ENCODE measurements at places on chromosomes 6 and 20.

DNA sequence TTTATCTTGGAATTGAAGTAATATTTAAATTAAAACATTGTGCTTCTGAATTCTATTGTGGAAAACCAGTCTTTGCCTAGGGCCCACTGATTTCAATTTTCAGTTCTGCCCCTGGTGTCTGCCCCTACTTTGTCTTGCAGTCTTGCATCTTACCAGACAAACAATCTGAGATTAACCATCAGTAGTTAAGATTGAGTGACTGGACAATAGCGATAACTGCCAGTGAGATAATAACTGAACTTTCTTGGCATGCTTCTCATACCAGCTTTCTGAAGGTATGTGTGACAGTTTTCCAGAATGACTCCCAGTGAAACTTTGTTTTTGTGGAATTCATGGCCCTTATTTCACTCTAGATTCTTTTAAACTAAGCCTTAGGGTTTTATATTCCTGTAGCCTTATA, 53.5 kb downstream of the KCNQ5 start:
- DNase-seq, result no peak

GRCh38 chr6:13854716-13855250, 40.4 kb upstream of the MCUR1 start:
- no peak for DNase-seq

GRCh38 chr6:37557645-37558114, 58.0 kb upstream of the CCDC167 start:
- no peak for DNase-seq

- no peak for DNase-seq
Measured at GRCh38 chr6:87336367-87336766, 7.3 kb upstream of the GJB7 start.

DNA sequence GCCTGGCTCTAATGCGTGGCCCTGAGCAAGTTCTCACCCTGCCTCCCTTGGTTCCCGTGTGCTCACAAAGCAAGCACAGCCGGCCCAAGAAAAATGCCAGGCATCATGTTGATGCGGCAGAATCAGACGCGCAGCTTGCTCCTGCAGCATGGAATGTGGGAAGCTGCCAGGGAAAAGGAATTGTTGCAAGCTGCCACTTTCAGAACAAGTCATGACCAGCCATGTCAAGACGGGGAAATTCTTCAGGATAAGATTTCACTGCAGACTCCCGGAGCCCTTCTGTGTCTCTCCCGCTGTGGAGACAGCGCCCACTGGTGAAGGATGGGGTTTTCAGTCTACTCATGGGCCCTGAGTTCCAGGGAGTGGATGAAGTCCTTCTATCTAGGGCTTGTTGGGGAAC, 4.6 kb downstream of the DACT2 start:
- no peak for DNase-seq

DNA sequence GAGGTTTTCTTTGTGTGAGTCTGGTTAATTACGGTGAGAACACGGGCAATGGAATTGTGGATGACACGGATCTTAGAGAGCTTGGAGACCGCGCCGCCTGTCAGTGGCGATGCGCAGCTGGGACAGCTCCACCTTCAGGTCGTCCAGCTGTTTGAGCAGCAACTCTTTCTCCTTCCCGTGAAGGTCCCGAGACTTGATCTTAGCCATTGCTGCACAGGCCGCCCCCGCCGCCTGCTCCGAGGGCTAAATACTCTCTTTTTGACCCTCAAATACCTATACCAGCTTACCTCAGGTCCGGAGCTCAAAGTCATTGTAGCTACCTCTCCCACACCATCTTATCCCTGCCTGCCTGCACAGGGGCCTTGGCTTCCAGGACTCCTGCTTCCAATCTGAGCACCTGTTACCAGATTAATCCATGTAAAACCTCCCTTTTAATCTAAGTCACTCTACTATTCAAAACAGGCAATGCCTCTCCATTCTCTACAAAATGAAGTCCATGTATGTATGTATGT, 100.2 kb downstream of the PREP start:
- DNase-seq, result no peak

DNA sequence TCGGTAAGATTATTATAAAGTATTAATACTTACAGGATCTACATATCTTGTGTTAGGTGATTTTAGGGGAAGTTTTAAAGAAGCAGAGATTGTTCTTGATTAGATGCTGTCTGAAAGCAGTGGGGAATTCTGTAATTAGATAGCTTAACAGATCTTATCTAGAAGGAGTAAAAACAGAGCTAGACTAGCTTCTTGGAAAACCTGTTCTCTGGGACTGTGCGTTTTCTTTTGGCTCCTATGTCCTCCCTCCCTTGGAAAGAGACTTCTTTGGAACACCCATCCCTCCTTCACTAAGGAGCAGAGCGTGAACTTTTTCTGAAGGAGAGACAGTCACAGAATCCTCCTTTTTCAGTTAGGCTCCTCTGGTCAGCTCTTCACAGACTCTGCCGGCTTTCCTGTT, 83.5 kb upstream of the ZNF184 start:
- DNase-seq, result no peak

GRCh38 chr6:119171088-119171841, 92.8 kb upstream of the FAM184A start:
- DNase-seq, result no peak

GRCh38 chr6:113004470-113005270, 657.5 kb downstream of the RFPL4B start:
- DNase-seq, result no peak

GRCh38 chr20:35446356-35447078, 8.5 kb upstream of the GDF5 start:
- DNase-seq, result no peak

DNA sequence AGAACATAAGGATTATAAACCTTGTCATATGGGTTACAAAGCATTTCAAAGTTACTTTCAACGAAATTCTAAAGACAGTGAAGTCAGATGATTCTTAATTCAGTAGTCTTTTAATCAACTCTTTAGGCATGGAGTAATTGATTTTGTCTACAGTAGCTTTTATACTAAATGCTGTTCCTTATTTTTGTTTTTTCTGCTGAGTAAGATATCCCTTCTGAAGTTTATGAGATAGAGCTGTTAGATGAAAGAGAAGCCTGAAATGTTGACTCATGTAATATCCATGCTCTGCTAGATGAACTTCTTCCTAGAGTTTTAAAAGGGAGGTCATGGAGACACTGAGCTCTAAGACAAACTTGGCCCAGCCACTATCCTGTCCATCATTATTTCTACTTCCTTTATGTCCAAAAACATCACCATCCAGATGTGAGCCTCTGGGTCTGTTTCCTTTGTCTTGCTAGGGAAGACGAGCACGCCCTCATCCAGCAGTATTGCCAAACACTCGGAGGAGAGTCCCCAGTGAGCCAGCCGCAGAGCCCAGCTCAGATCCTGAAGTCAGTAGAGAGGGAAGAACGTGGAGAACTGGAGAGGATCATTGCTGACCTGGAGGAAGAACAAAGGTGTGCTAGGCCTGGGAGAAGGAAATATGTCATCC, 550.3 kb downstream of the UTRN start:
- no peak for DNase-seq

DNA sequence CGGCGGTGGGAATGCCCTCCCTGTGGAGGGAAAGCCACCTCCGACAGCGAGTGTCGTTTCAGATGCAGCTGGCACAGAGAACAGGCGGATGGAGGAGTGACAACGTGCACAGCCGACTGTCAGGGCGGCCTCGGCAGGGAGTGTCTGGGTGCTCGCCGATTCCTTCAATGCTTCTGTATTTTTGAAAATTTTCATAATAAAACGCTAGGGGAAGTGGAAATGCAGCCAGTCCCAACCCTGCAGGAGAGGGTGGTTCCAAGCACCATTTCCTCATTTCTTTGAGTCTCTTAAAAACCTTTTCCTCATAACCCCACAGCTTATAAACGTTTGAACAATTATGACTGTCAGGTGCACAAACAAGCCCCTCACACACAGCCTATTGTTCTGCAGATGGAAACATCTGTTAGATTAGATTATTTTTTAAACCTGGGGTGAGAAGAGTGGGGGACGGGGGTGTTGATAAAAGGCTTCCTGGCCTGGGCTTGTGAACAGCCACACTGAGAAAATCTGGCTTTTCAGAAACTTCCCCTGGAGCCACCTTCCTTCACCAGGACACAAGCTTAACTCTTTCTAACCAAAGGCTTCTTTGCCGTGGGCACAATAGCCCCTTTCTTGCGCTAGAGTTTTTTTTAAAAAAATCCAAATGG, 228.9 kb downstream of the ANKRD60 start:
- DNase-seq, result no peak

DNA sequence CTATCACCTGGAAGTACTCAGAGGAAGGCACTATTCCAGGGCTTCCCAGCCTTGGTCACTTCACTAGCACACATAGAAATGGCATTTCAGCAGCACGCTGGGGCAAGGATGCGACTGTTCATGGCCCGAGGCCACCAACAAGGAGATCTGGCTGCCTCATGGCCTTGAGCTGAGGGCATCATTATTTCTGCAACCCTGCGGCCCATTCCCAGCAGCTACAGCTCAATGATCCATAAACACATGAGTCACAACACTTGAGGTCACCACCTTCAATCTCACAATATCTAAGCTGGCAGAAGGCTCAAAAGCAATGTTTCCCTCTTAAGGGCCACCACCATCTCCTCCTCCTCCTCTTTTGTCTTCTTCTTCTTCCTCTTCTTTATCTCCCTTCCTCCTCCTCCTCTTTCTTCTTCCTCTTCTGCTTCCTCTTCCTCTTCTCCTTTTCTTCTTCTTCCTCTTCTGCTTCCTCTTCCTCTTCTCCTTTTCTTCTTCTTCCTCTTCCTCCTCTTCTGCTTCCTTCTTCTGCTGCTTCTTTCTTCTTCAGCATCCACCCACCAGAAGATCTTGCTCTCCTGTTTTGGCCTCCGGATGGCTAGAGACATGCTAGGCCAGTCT, 382.9 kb upstream of the CNR1 start:
- no peak for DNase-seq

GRCh38 chr6:85049282-85049681, 284.9 kb upstream of the TBX18 start:
- DNase-seq, result no peak

- no peak for DNase-seq
Measured at GRCh38 chr20:10478205-10478604, 43.1 kb downstream of the SLX4IP start.

DNA sequence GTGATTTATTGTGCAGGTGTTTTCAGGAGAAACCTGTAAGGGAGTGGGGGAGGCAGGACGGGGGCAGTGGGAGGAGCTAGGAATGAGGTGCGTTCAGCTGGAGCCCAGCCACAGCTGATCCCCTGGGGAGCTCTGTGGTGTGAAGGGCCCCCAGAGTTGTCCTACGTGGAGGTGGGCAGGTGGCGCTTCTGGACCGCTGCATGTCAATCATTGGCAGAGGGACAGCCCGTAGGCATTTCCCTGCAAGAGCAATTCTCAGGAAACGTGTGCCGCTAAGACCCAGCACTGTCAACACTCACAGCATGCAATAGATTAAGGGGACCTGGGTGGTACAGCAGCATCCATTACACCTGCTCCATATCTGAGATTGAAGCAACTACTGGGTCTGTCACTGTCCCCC, 88.0 kb downstream of the PRND start:
- no peak for DNase-seq

- no peak for DNase-seq
Measured at GRCh38 chr6:57252975-57253374, 30.9 kb upstream of the RAB23 start.

DNA sequence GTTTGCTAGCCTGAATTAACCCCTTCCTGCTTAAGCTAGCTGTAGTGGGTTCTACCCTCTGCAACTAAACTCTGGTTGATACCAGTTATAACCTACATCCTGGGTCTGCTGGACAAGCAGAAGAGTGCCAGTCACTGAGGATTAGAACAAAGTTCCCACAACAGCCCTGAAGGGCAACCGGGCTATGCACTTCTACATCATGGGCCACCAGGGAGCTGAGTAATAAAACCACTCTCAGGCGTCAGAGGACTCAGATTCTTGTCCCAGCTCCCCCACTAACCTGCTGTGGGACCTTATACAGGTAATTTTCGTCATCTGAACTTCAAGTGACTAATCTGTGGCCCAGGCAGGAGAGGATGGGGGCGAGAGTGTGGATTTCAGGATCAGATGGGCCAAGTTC, 56.8 kb downstream of the EYA2 start:
- no peak for DNase-seq

GRCh38 chr6:99416892-99417767, 8.0 kb downstream of the PNISR start:
- no peak for DNase-seq

DNA sequence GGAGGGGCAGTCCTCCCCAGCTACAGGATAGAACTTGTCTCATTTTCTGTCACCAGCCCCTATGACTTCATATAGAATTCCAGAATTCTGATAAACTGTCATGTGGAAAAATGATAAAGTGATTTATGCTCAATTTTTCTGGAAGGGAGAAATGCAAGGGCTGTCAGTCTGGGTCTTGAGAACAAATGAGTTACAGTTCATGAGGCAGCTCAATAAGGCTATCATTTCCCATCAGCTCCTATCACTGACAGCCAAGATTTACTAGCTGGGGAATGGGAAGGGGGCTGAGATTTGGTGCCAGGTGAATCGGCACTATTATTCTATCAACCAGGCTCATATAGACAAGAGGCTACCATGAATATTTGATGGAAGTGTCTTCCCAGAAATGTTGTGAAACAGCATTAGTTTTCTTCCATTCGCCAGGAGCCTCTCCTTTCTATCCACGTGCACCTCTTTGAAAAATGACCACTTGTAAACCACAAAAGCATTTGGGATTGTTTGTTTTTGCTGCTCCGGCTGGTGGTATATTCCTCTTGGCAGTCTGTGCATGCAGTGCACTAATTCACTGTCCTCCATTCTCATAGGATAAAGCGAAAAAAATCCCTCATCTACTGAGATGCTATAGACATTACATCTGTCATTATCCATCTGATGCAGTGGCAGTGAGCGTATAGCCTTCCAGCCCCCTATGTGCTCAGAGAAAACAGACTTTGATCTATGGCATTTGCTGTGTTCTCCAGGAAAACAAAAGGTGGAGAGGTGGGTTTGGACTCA, 528.7 kb upstream of the RNF217 start:
- no peak for DNase-seq

GRCh38 chr6:4186385-4186784, 51.0 kb upstream of the ECI2 start:
- DNase-seq, result no peak

DNA sequence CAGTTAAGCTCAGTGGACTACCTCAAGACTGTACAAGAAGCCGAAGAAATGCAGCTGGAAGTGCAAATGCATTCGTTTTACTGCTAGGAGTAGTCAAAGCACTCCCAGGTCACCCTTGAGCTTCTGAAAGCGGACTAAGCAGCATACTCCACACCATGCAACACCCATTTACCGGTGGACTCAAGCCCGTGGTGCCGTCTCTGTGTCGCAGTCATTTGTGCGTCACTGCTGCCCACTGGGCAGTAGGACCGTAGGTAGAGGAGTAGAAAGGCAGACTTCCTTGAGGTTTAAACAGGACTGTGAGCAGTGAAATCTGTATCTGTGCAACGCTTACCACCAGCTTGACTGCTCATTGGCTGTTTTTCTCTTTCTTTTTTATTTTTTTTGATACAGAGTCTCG, 89.0 kb upstream of the FAM8A1 start:
- DNase-seq, result no peak
